Body of pancreas (tissue), 4 donors: ENCODE measurements at places on chromosomes 7 and 10. TPM values are rescaled to one million over a fixed set of nuclear protein-coding genes. Genes with fewer than 3 reads are reported as not detected.
A peak's percentile ranks its signal among the peaks of the same experiment; 100 is the strongest.

The CALHM1 gene
- total RNA-seq, result not detected

The NKX2-3 gene
- total RNA-seq, result not detected

- H3K4me1 ChIP-seq, result no peaks in the 10 kb centered on the region
- H3K27me3 ChIP-seq, result no peaks in the 10 kb centered on the region
- H3K4me3 ChIP-seq, result no peak overlapping the region
- H3K27ac ChIP-seq, result no peak overlapping the region
Observed at GRCh38 chr7:26616235-26616634, 248.2 kb downstream of the SKAP2 start.

DNA sequence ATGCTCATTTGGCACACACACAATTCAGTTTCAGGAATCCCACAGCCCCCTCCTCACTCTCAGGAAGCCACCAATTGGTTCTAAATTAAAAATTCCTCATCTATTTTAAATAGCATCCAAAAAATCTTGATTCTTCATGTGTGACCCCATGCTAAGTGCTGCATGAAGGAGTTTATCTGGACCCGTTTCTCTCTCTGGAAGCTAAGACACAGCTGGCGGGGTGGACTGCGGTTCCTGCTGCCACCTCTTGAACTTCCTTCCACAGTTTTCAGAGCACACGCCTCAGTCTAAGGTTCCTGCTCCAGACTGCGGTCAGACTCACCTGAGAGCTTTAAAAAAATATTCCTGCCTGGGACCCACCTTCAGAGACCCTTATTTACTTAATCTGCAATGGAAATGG lies 34.5 kb downstream of the LYZL1 start:
- H3K36me3 ChIP-seq, result no peaks in the 10 kb centered on the region
- no peak overlapping the region for H3K4me3 ChIP-seq
- H3K27ac ChIP-seq, result no peak overlapping the region

The EGFR gene
- total RNA-seq, result 44.2 TPM

DNA sequence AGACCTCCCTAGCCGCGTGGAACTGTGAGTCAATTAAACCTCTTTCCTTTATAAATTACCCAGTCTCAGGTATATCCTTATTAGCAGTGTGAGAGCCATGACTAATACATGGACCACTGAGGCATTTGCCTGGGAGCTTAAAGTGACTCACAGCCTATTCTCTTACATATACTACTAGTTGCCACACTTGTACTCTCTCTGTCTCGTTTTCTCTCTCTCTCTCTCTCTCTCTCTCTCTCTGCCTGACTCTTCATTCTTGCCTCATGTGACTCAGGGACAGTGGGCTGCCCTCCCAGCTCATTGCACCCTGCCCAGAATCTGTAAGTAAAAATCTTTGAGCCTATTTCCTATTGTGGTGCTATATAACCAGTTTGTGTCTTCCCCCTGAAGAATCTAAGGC lies 238.5 kb upstream of the MAGI2 start:
- no peak for DNase-seq
- no peaks in the 10 kb centered on the region for H3K27me3 ChIP-seq
- no peaks in the 10 kb centered on the region for H3K36me3 ChIP-seq

DNA sequence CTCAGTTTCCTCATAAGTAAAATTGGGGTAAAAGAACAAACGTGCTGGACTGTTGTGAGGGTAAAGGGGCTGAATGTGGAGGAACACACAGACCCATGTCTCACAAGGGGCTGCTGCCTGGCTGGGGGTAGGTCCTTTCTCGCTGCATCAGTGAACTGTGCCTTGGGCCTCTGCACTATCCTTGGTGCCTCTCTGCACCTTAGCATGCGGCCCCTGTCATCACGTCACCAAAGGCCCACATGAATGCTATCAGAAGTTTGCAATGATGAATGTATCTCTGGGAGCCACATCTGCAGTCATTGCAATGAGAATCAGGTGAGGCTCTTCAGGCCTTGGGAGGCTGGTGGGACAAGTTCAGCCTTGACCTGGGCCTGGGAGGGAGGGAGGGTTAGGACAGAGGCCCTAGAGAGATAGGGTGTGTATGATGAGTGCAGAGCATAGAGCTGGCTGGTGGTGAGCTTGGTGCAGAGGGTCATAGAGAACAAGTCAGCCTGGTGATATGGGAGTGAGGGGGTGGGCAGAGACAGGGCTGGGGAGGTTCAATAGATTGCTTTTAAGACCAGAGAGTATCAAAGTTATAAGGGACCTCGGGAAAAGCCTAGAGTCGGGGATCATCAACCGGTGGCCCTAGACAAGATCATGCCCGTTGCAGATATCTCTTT lies 308.4 kb downstream of the RPS24 start:
- DNase-seq, result no peak
- H3K4me3 ChIP-seq, result no peak overlapping the region
- no peak overlapping the region for H3K27ac ChIP-seq
- no peaks in the 10 kb centered on the region for H3K4me1 ChIP-seq
- H3K27me3 ChIP-seq, result no peaks in the 10 kb centered on the region

The PON3 gene
- total RNA-seq, result 3.0 TPM

The METTL27 gene
- 3.3 TPM for total RNA-seq

GRCh38 chr7:134014935-134015334 lies 112.2 kb upstream of the LRGUK start:
- no peaks in the 10 kb centered on the region for H3K36me3 ChIP-seq
- H3K4me1 ChIP-seq, result peaks cover 15% of the 10 kb centered on the region
- DNase-seq, result no peak
- H3K4me3 ChIP-seq, result no peak overlapping the region
- H3K27me3 ChIP-seq, result no peaks in the 10 kb centered on the region
- no peak overlapping the region for H3K27ac ChIP-seq

GRCh38 chr7:39356172-39356925 lies 209.9 kb upstream of the YAE1 start:
- no peak for DNase-seq
- H3K4me3 ChIP-seq, result no peak overlapping the region
- no peaks in the 10 kb centered on the region for H3K36me3 ChIP-seq
- no peak overlapping the region for H3K27ac ChIP-seq
- H3K4me1 ChIP-seq, result no peaks in the 10 kb centered on the region

DNA sequence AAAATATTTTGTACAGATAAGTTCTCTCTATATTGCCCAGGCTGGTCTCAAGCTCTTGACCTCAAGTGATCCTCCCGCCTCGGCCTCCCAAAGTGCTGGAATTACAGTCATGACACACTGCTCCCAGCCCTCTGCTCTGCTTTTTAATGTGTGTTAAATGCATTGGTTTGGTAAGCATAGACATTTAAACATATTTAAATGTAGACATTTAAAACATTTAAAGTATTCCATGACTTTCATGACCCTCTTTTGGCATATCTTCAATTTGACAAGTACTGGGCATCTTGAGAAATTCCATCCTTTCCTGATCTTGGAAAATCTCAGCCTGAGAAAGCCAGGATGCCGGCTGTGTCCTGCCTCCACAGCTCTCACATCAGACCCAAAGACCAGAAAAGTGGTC lies 5.2 kb upstream of the SAR1A start:
- H3K4me3 ChIP-seq, result no peak overlapping the region
- no peaks in the 10 kb centered on the region for H3K27me3 ChIP-seq
- no peaks in the 10 kb centered on the region for H3K36me3 ChIP-seq
- peaks cover 3% of the 10 kb centered on the region for H3K4me1 ChIP-seq

The GHRHR gene
- total RNA-seq, result not detected

DNA sequence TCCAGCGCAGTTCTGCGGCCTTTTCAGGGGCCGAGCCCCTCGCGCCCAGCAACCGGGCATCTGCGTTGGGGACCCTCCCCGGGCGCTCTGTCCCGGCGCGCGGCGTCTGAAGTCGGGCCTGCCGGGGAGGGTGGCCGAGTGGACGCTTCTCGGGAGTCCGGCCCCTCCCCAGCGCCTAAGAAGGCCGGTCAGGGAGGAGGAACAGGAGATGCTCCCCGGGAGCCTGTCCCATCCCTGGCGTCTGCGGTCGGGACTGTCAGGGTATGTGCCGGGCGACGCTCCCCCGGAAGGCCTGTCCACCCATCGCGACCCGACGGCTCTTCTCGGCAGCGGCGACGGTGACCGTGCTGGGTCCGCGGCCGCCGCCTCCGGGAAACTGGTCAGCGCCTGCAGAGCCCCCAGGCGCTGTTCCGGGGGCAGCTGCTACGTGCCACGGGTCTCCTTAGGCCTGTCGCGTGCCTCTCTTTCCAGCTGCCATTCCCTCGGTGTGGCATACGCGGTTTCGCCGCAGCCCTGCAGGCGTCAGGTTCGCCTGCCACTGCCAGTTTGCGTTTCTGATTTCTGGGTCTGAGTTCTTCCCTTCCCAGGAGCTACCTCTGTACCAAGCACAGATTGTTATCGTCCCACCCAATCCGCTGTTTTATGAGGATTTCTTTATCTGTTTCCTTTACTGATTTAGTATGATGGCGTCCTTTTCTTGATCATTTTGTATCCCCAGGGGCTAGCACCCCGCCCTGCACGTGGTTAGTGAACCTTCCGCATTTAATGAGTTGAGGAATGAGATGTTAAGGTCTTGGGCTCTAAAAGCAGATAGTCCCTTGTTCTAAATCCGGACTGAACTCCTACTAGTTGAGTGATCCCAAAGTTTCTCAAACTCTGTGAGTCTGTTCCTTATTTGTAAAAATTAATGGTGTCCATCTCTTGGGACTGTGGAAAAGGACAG lies 782 bp downstream of the IFIT5 start:
- DNase-seq, result peak; percentile 63
- H3K36me3 ChIP-seq, result peaks cover 1% of the 10 kb centered on the region
- peak overlapping the region; percentile 95 for H3K27ac ChIP-seq
- H3K4me3 ChIP-seq, result peak overlapping the region; percentile 40

- H3K4me3 ChIP-seq, result no peak overlapping the region
- DNase-seq, result no peak
- no peaks in the 10 kb centered on the region for H3K36me3 ChIP-seq
- H3K27ac ChIP-seq, result no peak overlapping the region
- H3K27me3 ChIP-seq, result no peaks in the 10 kb centered on the region
Observed at GRCh38 chr10:36170943-36171501, 528.9 kb upstream of the FZD8 start.

The SNCG gene
- 3.0 TPM for total RNA-seq

GRCh38 chr7:35630024-35630972 lies 64.6 kb downstream of the HERPUD2 start:
- no peak overlapping the region for H3K27ac ChIP-seq
- H3K36me3 ChIP-seq, result peaks cover 12% of the 10 kb centered on the region
- no peak overlapping the region for H3K4me3 ChIP-seq
- DNase-seq, result no peak

The CHAT gene
- total RNA-seq, result 0.26 TPM

DNA sequence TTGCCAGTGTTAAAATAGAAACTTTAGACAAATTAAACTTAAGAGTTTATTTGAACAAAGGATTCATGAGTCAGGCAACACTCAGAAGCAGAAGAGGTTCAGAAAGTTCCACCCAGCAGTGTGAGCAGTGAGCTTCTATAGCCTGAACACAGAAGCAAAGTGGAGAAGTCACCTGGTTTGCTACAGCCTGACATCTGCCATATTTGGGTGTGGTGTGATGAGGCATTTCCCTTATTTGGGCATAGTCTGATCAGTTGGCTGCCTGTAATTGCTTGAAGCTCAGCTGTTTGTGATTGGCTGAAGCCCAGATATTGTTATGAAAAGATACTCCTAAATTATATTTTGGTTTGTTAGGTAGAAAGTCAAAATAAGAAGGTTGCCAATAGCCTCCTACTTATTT lies 39.1 kb downstream of the VWC2 start:
- no peaks in the 10 kb centered on the region for H3K27me3 ChIP-seq
- H3K27ac ChIP-seq, result no peak overlapping the region
- no peaks in the 10 kb centered on the region for H3K4me1 ChIP-seq
- no peak for DNase-seq

- H3K4me3 ChIP-seq, result no peak overlapping the region
- no peaks in the 10 kb centered on the region for H3K4me1 ChIP-seq
- H3K27ac ChIP-seq, result no peak overlapping the region
- DNase-seq, result peak; percentile 20
Observed at GRCh38 chr10:112832361-112832878, 117.6 kb upstream of the TCF7L2 start.

- no peaks in the 10 kb centered on the region for H3K4me1 ChIP-seq
- DNase-seq, result no peak
- no peak overlapping the region for H3K27ac ChIP-seq
- no peak overlapping the region for H3K4me3 ChIP-seq
- no peaks in the 10 kb centered on the region for H3K36me3 ChIP-seq
Observed at GRCh38 chr10:59465088-59465487, 102.7 kb upstream of the FAM13C start.

- H3K27me3 ChIP-seq, result no peaks in the 10 kb centered on the region
- H3K4me3 ChIP-seq, result no peak overlapping the region
- H3K27ac ChIP-seq, result no peak overlapping the region
- H3K36me3 ChIP-seq, result no peaks in the 10 kb centered on the region
- peaks cover 6% of the 10 kb centered on the region for H3K4me1 ChIP-seq
Observed at GRCh38 chr10:78333362-78334143, 299.9 kb downstream of the RPS24 start.

DNA sequence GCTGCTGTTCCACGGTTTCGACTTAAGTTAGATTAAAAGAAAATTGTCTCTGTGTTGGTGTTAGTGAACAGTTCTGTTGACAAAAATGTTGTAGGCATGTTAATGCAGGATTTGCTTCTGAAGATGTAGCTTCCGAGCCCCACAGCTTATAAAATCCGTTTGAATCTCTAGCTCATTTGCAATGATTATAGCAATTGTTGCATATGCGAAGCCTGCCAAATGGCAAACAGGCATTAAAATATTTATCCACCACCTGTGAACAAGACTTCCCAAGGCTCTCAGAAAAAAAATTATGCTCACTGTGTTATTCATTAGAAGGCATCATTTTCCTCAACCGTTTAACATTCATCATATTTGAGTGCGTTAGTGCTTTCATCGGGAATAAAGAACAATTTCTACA lies 14.3 kb downstream of the CFAP58 start:
- no peak for DNase-seq
- no peak overlapping the region for H3K4me3 ChIP-seq
- no peaks in the 10 kb centered on the region for H3K4me1 ChIP-seq
- no peaks in the 10 kb centered on the region for H3K27me3 ChIP-seq
- H3K27ac ChIP-seq, result no peak overlapping the region

DNA sequence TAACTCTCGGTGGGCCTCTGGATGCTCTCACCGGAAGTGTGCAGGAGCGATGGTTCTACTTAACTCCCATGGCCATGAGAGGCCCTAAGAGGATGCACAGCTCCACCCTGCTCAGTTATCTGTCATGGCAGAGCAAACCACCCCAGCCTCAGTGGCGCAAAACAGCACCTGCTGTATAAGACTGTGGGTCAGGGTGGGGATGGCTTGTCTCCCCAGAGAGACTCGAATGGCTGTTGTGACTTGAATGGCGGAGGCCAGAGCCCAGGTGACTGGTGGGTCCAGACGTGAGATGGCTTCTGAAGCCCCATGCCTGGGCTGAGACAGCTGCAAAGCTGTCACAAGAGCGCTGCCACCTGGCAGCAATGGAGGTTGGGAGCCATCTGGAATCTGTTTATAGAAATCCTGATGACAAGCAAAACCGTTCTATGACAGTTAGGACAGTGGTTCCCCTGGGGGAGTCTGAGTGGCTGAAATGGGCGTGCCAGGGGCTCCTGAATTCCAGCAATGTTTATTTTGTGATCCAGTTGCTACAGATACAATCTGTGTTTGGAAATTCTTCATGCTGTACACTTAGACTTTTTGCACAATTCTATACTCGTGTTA lies 490.5 kb downstream of the TCERG1L start:
- no peaks in the 10 kb centered on the region for H3K4me1 ChIP-seq
- H3K27me3 ChIP-seq, result no peaks in the 10 kb centered on the region
- DNase-seq, result no peak
- H3K36me3 ChIP-seq, result no peaks in the 10 kb centered on the region
- no peak overlapping the region for H3K27ac ChIP-seq
- no peak overlapping the region for H3K4me3 ChIP-seq

The WIPF3 gene
- 0.33 TPM for total RNA-seq

- H3K27me3 ChIP-seq, result no peaks in the 10 kb centered on the region
- no peak overlapping the region for H3K27ac ChIP-seq
- DNase-seq, result peak; percentile 9
- peaks cover 4% of the 10 kb centered on the region for H3K4me1 ChIP-seq
- H3K36me3 ChIP-seq, result no peaks in the 10 kb centered on the region
Observed at GRCh38 chr10:69936091-69936490, 116.6 kb upstream of the MACROH2A2 start.
